CD4-positive, alpha-beta T cell treated with Interleukin-21 for 1 hour (primary cell): ENCODE measurements at places on chromosomes 13 and 19.

DNA sequence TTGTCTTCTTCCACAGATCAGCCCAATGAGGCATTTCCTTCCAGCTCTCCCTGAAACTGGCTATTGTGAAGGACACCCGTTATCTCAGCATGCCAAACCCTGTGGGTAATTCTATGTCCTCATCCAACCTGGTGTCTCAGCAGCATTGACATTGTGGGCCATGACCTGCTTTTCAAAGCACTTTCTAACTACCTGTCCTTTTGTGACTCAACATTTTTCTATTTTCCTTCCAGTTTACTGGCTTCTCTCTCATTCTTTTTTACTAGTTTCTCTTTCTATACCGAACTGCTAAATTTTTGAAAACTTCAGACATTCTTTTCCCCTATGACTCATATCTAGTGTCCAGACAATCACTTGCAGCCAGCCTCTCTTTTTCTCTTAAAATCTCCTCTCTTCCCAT lies 136.4 kb upstream of the HTR2A start:
- DNase-seq: no peak

- DNase-seq: peak; percentile 6
Measured at GRCh38 chr19:15555021-15555420, 46.7 kb downstream of the CYP4F22 start.

- no peak for DNase-seq
Measured at GRCh38 chr13:18978447-18978846, 203.2 kb downstream of the TUBA3C start.

DNA sequence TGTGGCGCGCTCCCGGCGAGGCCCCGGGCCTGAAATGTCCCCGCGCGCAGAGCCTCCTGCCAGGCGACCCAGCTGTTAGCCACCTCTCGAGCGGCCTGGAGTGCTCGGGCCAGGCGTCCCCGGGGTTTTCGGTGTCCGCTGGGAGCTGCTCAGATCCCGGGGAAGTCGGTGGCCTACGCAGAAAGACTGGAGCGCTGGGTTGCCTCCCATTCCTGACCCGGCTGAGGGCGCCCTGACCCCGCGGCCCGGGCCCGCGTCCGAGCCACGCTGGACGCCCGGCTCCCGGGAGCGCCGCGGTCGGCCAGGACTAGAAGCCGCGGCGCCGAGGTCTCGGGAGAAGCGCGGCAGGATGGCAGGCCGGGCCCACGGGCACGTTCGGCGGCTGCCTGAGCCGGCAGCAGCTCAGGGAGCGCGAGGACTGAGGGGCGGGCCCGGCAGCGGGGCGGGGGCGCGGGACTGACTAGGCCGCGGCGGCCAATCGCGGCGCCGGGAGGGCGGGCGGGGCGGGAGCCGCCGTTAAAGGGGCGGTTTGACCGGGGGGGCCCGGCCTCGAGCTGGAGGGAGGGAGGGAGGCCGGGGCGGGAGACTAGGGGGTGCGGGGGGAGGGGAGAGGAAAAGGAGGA lies 1.3 kb upstream of the ZIC2 start:
- peak; percentile 55 for DNase-seq

- peak; percentile 26 for DNase-seq
Measured at GRCh38 chr19:17337675-17338432, 501 bp downstream of the GTPBP3 start.

DNA sequence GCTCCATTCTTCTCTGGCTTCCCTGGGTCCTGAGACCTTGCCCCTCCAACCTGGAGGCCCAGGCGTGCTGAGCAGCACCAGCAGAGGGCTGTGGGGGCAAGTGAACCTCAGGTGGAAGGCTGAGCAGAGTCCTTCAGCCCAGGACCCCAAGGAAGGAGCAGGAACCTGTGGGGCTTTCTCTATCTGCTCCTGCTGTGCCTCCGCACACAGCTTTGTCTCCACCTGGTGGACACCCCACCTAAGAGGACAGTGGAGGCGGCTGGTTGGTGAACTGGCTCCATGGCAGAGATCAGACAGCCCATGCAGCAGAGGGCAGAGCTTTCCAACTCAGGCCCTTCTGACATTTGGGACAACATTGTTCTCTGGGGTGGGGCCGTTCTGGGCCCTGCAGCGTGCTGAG lies 19.7 kb downstream of the ZFR2 start:
- peak; percentile 54 for DNase-seq

GRCh38 chr19:51114087-51114729 lies 6.0 kb upstream of the CTU1 start:
- peak; percentile 33 for DNase-seq

DNA sequence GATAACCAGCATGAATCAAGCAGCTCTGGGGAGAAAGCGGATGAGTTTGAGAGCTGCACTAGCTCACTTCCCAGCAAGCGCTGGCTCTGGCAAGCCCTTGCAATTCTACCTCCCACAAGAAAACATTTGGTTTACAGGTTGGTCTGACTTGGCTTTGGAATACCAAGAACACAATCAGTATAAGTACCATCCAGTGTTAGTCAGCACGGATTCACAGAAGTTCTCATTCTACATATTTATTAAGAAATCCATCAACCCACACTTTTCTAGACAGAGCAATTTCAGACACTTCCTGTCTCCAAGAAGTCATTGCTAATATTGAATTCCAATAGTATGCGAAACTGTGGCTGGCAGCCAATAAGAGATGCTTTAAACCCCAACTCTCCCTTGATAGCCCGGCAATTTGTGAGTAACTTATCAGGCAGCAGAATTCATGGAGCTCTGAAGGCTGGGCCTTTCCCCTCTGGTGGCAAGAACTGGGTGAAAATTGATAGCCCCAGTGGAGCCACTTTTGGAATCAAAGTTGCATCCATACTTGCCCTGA lies 59.4 kb upstream of the WASF3 start:
- no peak for DNase-seq

- no peak for DNase-seq
Measured at GRCh38 chr19:34230820-34231219, 23.5 kb upstream of the GARRE1 start.

GRCh38 chr13:108974686-108975085 lies 345.3 kb downstream of the MYO16 start:
- DNase-seq: no peak

DNA sequence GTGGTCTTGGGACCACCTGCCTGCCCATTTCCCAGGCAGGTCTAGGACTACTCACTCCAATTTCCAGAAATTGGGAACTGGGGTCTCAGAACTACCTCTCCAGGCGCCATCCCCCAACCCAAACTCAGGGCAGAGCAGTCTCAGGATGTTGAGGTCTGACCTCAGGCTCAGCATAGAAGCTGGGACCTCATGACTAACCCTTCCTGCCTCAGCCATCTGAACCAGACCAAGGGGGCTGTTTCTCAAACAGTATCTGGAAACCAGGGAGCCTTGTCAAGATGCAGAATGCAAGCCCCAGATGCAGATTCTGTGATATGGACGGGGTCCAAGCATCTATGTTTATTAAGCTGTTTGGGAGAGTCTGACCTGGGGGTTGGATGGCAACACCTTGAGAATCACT lies 1.3 kb downstream of the FBXW9 start:
- no peak for DNase-seq

DNA sequence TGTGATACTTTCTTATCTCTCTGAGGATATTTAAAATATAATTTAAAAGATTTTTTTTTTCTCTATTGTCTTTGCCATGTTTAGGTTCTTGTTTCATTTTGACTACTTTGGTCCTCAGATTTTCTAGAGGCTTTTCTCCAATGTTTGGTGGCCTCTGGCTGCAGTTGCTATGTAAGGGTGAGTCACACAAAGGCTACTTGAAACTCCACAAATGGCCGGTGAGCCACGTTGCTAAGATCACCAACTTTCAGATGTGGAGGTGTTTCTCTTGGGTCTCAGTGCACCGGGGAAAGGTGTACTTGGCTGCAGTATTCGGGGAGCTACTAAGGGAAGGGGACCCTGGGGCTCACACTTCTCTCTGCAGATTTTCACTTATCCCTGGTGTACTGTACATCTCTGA lies 248.1 kb downstream of the HS6ST3 start:
- DNase-seq: no peak

DNA sequence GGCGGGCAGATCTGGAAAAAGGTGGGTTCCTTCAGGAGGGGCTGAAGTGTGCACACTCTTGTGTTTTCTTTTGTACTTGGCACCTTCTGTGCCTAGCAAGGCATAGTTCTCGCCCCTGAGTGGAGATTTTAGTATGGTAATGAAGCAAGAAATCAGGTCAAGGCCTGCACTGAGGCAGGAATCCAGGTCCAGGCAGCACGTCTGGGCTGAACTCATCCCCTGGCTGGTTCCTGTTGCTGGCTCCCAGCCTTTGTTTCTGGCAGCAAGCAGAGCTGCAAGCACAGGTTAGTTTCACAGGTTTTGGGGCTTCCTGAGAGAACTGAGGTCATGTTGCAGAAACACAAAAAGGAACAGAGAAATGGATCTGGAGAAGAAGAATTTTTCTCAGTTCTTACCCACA lies 21.2 kb downstream of the SIGLEC7 start:
- no peak for DNase-seq

DNA sequence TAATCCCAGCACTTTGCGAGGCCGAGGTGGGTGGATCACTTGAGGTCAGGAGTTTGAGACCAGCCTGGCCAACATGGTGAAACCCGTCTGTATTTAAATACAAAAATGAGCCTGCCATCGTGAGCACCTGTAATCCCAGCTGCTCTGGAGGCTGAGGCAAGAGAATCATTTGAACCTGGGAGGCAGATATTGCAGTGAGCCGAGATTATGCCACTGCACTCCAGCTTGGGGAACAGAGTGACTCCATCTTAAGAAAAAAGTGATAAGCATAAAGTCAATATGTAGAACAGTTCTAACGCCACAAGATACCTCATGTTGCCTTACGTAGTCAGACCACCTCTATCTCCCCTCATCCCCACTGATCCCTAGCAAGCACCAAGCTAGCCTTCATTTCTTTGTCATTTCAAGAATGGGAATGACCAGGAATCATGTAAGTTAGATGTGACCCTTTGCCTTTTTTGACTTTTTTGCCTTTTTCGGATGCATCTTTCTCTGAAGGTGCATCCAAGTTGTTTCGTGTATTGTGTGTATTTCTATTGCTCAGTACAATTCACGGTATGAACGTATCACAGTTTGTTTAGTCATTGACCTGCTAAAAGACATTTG lies 6.4 kb downstream of the RPL21 start:
- no peak for DNase-seq

DNA sequence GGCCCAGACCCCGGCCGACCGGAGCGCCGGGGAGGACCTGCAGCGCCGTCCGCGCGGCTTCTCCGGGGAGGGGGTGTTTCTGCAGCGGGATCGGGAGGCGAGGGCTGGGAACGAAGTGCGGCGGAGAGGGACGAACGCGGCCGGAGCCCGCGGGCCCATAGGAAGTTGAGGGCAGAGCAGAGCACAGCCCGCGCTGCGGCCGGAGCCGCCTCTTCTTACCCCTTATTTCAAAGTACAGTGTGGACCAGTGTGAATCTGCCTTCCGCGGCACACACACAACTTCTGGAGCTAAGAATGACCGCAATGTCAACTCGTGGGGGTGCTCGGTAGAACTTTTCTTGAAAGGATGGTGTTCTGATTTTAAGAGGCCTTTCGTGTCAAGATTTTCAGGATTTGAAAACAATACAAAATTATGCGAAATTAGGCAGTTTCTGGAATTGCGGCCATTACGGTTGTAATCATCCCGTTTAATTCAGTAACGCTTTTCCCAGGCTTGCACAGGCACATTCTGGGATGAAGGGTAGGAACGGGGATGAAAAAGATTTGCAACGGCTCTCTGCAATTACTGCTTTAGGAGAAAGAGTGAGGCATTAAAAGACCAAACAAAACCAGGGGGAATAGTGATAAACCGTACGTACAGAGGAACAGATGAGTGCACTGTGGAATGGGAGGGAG lies 821 bp downstream of the TDRD3 start:
- DNase-seq: peak; percentile 45

- DNase-seq: no peak
Measured at GRCh38 chr13:49954674-49955455, 18.7 kb upstream of the SPRYD7 start.

- no peak for DNase-seq
Measured at GRCh38 chr13:98930151-98930591, 47.7 kb downstream of the DOCK9 start.

DNA sequence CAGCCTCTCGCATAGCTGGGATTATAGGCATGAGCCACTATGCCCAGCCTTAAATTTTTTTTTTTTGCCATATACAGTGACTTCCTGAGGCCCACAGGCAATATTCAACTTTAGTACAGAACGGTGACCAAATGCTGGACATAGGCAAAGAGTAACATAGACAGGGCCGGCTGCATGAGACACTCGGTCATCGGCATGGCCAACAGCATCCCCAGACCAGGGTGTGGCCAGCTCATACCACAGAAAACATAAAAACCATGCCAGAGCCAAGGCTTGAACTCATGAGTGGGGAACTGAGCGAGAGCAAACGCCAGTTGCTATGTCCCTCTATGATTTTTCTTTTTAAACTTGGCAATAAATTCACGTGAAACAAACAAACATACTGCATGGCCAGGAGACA lies 17.0 kb downstream of the KANK2 start:
- no peak for DNase-seq

GRCh38 chr13:69857183-69857821 lies 250.3 kb upstream of the ATXN8OS start:
- DNase-seq: peak; percentile 3

GRCh38 chr19:15557223-15557622 lies 48.9 kb downstream of the CYP4F22 start:
- no peak for DNase-seq

GRCh38 chr19:53871454-53871853 lies 3.8 kb downstream of the MYADM start:
- peak; percentile 46 for DNase-seq

- no peak for DNase-seq
Measured at GRCh38 chr13:100438059-100438788, 150.4 kb downstream of the GGACT start.

- DNase-seq: no peak
Measured at GRCh38 chr19:48714759-48715675, 4.5 kb downstream of the MAMSTR start.

DNA sequence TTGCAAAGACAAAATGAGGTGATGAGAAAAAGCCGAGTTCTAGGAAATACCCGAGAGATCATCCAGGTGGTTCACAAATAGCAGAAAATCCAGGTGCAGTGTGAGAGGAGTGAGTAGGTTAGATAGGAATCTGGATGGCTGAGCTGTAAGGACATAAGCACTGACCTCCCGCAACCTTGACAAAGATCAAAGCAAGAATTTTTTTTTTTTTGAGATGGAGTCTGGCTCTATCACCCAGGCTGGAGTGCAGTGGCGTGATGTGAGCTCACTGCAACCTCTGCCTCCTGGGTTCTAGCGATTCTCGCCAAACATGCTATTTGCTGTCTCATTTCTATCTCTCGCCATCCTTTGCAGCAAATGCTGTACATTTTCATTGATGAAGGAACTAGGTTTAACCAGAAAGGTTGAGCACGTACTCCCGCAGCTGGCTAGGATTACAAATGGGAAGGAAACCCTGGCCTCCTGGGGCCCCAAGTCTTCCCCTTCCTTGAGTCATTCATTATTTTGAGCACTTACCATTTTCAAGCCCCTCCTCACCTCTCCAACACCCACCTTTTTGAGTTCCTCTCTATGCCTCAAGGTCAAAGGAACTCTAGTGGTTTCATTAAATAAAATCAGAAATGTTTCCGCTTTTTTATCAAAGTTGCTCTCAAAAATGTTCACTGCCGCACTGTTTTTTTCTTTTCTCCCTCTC lies 38.8 kb downstream of the NLRP12 start:
- DNase-seq: no peak

DNA sequence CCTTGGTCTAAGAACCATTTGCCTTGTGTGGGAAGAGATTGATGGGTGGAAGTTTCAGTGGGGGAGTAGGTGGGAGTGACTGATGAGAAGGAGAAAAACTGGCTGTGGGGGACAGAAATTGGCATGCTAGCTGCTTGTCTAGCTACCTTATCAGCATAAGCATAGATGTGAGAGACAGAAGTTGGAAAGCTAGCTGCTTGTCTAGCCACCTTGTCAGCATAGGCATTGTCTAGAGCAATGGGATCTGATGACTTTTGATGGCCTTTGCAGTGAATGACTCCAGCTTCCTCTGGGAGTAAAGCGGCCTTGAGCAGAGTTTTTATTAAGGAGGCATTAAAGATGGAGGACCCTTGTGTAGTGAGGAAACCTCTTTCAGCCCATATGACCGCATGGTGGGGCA lies 9.9 kb upstream of the NCR1 start:
- DNase-seq: no peak
